ENCODE measurements at places on chromosomes 1 and 21.
A peak's percentile ranks its signal among the peaks of the same experiment; 100 is the strongest.

DNA sequence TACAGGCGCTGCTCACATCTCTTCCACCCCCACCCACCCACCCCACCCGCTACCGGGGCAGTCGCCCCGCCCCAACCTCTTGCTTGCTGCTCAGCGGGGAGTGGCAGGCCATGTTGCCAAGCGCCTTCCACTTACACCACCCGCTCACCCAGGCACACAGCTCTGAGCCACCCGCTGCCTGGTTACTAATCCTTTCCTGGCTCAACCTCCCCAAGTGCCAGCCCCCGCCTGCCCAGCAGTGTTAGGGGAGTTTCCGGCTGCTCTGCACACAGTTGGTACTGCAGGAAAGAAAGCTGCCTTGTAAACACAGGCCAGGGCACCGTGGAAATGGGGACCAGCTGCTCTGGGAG lies 56.2 kb downstream of the LACTBL1 start:
- peak; percentile 34 for DNase-seq

- no peak for DNase-seq
Observed at GRCh38 chr1:150148837-150149270, 862 bp upstream of the PLEKHO1 start.

DNA sequence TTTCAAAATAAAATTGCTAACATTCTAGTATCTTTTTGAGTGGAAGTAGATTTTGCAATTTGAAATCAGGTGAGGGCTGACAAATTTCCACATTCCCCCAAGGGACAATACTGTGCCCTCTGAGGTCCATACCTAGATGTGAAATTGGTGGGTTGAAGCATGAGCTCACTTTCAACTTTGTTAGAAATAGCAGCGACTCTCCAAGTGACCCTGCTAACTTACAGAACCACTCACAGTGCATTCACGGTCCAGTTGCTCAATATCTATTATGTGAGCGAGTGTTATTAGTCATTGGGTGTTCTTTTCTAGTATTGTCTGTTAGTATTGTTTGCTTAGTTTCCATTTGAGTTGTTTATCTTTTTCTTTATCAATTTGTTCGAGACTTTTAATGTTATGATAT lies 53.6 kb upstream of the ASB17 start:
- DNase-seq: peak; percentile 4

- DNase-seq: no peak
Observed at GRCh38 chr1:168266644-168267186, 14.0 kb upstream of the TBX19 start.

DNA sequence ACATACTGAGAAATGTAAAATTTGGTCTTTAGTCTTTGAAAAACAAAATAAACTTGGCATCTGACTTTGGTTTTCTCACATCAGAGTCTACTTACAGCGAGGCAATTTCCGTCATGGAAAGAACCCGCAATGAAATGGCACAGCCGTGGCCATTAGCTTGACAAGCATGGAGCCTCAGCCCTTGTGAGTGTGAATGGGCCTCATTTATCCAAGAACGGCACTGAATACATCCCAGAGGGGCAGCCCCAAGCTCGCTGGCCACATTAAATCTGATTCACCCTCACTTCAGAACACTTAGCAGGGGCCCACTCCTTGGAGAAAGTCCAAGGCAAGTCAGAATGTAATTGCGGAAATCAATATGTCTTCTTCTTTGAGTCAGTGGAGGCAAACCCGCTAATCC lies 64.8 kb downstream of the ERG start:
- DNase-seq: no peak

- no peak for DNase-seq
Observed at GRCh38 chr1:14649976-14650375, 51.5 kb downstream of the KAZN start.

- no peak for DNase-seq
Observed at GRCh38 chr1:246947255-246947654, 15.5 kb upstream of the AHCTF1 start.

DNA sequence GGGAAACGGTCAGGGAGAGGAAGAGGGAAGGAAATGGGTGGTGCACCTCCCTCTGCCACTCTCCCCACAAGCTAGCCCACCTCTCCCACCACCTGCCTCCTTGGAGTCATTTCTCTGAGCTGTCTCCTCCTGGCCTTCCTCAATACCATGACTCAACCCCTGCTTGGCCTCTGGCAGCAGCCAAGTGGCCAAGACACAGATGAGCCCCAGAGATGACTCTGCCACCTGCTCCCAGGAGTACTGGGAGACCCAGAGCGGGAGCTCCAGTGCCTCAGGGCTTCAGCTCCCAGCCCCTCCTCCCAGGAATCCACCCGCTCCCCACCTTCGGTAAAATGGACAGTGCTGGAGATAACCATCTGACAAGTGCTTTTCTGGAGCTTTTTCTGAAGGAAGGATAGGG lies 2.6 kb downstream of the S100A16 start:
- peak; percentile 64 for DNase-seq

- DNase-seq: no peak
Observed at GRCh38 chr21:41570791-41571355, 62.9 kb upstream of the TMPRSS2 start.

DNA sequence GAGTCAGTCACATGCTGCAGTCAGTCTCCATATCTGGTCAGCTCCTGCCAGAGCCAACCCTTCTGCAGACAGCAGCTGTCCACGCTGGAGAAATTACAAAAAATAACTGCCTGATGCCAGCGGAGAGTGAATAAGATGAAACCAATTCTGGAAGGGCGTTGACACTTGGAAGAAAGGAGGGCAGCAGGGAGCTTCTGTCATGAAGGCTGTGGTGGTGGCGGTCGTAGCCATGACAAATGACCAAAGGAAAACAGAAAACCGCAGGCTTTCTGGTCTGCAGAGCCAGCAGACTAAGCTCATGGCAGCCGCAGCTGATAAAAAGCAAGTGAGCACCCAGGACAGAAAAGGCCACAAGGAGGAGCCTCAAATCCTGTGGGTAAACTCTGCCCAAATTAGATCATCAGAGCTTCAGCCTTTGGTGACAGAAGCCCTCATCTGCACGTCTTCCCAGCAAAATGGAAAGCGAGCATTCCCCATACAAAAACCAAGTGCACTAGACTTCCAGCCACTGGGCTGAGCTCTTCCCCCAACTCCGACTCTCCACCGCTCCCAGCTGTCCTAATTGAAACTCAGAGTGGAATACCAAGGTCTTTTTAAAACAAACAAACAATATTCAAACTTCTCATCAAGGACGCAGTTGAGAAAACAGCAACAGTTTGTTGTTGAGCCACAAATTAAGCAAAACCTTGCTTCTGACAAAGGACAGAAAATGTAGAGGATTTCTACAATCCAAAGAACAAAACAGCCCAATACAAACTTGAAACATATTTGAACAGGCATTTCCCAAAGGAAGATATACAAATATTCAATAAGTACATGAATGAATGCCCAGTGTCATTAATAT lies 28.7 kb downstream of the RSPH1 start:
- DNase-seq: peak; percentile 96

DNA sequence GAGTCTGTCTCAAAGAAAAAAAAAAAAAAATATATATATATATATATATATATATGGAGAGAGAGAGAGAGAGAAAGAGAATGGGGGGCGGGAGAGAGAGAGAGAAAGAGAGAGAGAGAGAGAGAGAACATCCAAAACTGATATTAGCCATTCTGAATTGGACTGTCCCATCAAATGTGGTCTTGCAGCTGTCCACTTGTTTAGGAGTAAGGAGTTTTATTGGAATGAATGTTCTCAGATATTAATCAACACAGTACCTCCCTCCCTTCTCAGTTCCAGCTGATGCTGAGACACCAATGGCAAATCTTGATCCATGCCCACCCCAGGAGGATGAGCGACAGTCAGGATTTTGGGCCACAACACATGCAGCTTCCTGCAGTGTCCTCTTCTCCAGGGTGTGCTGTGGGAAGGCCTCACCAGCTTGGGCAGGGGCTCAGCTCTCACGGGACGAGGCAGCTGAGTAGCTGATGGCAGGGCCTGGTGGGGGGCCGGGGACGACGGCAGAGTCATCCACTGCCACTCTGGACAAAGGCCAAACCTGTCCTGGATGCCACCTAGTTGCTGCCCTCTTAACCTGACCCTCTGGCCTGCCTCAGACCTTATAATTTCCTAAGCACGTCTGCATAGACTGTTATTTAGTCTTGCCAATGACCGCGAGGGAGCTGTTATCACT lies 9.3 kb upstream of the CLDN14 start:
- no peak for DNase-seq

DNA sequence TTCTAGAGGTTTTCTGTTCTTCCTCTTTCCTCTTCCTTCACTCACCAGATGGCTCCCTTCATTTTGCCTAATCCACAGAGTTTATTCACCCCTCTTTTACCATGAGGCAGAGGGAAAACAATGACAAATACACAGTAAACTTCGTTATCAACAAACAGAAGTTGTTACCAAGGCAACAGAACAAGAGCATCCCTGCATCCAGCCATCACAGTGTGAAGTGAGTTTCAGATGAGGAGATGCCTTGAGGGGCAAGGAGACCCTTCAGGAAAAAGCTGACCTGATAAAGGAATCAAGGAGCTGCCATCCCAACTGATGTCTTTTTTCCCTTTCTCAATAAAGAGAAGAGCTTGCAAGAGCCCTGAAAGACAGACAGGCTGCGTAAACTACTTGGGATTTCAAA lies 195.3 kb downstream of the BRINP2 start:
- no peak for DNase-seq

- no peak for DNase-seq
Observed at GRCh38 chr1:168396940-168397684, 116.4 kb downstream of the TBX19 start.

- DNase-seq: peak; percentile 3
Observed at GRCh38 chr1:72278461-72278860, 3.9 kb downstream of the NEGR1 start.

GRCh38 chr1:89809556-89809955 lies 11.3 kb upstream of the LRRC8D start:
- DNase-seq: no peak

- no peak for DNase-seq
Observed at GRCh38 chr1:10146391-10146790, 64.0 kb upstream of the KIF1B start.

- no peak for DNase-seq
Observed at GRCh38 chr1:119489201-119489600, 17.8 kb upstream of the HSD3B1 start.

- no peak for DNase-seq
Observed at GRCh38 chr1:33561576-33561975, 89.1 kb downstream of the ZSCAN20 start.

DNA sequence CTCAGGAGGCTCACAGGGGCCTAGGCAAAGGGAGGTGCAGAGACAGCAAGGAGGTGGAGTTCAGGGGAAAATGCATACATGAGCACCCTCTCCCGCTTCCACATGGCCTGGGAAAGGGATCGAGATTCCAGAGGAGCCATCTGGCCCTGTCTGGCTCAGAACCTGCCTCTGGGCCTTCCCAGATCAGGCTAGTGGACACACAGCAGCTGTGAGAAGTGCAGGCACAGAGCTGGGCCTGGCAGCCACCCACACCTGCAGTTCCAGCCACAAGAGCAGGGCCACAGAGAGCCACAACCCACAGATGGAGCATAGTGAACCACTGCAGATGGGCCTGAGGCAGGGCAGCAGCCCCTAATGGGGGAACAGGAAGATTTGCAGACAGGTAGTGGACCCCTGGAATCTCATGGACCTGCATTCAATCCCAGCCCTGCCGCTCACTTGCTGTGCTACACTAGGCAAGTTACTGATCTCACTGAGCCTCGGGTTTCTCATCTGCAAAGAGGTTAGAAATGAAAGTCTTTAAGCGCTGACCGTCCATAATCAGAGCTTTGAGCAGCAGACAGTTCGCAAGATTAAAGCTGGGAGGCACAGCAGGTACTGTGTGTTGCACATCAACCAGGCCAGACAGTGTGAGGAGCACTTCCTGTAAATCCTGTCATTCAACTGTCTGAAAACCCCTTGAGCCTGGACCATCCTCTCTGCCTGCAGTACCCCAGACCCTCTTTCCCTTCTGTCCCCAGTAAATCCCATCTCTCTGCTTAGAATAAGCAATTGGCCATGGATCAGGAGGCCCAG lies 58.0 kb downstream of the MATN1 start:
- no peak for DNase-seq

GRCh38 chr1:244162786-244163530 lies 111.9 kb downstream of the ZBTB18 start:
- no peak for DNase-seq

GRCh38 chr1:77824694-77825093 lies 45.2 kb downstream of the MIGA1 start:
- no peak for DNase-seq

DNA sequence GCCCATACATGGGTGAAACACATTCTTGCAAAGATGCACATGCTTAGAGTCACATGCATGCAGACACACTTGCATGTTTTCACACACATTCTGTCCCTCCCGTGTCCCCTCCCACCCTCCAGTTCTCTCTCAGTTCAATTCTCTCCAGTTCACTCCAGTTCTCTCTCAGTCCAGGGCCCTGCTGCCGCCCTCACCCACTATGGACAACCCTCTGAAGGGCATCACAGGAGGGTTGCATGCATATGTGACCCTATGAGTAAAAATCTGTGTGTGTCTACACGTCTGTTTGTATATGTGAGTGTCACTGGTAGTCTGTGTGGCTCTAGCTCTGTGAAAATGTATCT lies 21.8 kb upstream of the ADGRB2 start:
- DNase-seq: no peak

DNA sequence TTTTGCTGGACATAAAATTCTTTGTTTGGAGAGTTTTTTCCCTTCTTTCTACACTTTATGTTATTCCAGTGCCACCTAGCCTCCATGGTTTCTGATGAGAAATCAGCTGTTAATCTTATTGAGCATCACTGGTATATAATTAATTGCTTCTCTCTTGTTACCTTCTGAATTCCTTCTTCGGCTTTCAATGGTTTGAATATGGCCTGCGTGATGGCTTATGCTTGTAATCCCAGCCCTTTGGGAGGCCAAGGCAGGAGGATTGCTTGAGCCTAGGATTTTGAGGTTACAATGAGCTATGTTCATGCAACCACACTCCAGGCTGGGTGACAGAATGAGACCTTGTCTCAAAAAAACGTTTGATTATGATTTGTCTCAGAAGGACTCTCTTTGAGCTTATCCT lies 13.0 kb upstream of the CNIH4 start:
- no peak for DNase-seq

DNA sequence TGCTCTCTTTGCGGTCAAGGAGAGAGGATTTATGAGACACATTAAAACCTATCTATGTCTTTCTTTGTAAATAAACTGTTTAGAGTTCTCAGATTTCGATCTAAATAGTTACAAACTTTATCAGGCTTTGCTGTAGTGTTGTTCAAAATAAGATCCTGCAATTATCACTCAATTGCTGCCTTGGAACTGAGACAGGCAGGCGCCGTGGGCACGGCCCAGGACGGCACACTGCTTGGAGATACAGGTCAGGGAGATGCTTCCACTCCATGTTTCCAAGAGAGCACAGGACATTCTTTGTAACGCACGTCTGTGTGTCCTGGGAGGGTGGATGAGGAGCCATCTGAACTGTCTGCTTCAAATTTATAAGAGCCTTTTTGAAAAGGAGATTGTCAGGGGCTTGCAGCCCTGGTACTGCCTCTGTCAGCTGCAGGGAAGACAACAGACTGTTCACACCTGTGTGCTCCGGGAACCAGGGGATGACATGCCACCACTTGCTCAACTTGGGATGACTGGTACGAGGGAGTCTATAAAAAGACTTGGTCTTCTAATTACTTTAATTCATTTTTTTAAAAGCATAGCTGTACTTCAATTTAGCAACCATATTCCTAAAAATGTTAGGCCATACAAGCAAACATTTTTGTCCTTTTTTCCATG lies 472.9 kb upstream of the RUNX1 start:
- no peak for DNase-seq

- DNase-seq: no peak
Observed at GRCh38 chr1:10942542-10942912, 69.9 kb upstream of the TARDBP start.

GRCh38 chr1:155015527-155016230 lies 13.1 kb downstream of the ZBTB7B start:
- no peak for DNase-seq

GRCh38 chr1:204545202-204545601 lies 29.0 kb downstream of the MDM4 start:
- no peak for DNase-seq

Measured in NB4 (cell line).